T-cell (primary cell): ENCODE measurements at places on chromosomes 12 and 14.

GRCh38 chr12:89192429-89192828 is 159.9 kb downstream of the DUSP6 start:
- no peak for DNase-seq

DNA sequence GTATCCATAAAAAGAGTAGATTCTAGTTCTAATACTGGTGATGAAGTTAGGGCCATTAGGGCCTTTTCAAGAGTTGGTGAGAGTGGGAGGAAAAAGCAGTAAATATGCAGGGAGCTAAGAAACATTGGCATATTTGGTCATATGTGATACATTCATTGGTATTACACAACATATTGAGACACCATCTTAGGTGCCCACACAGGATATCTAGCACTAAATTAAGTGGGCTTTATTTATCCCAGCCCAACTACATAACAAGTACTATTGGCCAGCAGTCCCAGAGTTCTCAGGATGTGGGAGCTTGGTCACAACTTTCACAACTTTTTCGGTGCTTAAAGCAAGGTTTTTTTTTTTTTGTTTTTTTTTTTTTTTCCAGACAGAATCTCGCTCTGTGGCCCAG is 2.0 kb upstream of the ING4 start:
- DNase-seq = no peak

- DNase-seq = no peak
These were observed 8.1 kb upstream of the LIMA1 start for GRCh38 chr12:50291377-50291776.

DNA sequence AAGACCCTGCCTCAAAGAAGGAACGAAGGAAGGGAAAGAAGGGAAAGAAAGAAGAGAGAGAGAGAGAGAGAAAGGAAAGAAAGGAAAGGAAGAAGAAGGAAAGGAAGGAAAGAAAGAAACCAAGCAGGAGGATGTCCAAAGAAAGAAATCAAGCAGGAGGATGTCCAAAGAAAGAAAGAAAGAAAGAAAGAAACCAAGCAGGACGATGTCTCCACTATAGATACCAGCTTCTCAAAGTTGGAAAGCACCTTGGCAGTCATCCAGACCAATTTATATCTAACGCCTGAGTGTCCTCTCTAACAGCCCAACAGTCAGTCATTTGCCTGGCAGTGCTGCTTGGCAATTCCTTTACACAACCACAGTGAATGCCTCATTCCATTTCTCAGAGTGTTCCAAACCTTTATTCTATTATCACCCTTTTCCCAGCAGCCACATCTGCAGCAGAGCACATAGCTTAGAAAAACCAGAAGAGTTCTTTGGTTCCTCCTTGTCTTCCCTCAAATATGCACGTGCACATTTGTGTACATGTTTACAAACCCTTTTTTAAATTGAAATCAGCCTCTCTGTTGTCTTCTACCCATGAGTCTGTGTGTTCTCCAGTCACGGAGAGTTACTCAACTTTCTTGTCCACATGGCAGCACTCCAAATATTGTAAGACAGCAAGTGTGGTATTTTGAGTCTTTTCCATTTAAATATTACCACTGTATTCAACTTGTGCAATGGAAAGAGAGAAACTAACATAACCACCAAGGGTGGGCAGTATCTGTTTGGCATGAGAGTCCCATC is 138.4 kb downstream of the STXBP6 start:
- DNase-seq = no peak

DNA sequence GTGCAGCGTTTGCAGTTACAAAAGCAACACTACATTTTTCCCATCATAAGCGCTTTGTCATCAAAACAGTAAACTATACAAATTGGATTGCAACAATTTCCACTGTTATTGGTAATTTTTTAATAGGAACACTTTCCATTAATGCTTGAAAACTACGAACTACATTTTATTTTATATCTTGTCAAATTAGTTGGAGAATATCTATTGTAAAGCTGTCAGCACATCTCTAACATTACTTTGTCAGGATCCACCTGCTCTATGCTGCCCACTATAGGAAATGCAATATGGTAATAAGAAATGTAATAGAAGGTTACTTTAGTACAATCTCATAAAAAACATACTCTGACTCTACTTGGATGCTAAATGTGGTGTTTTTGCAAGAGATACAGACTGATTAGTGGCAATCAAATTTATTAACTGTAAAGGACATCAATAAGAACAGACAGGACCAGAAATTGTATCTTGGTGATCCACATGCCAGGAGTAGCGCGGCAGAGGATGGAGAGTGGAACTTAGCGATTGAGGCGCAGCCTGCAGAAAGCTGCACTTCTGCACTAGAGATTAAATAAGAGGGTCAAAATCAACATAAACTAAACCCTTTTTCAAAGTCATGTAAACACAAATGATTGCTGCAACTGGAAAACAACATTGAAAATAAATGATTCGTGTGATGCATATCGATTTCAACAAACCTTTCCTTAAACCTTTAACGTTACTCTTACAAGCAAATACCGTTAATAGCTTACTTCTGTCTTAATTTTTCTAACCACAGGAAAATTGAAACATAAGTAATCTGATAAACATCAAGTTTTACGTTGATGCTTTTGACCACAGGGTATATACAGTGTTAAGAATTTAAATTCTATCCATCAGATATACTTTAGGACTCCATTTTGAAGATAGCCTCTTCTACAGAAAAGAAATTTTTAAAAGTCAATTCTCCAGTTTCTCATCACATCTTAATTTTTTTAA is 3.6 kb upstream of the ARID2 start:
- no peak for DNase-seq

DNA sequence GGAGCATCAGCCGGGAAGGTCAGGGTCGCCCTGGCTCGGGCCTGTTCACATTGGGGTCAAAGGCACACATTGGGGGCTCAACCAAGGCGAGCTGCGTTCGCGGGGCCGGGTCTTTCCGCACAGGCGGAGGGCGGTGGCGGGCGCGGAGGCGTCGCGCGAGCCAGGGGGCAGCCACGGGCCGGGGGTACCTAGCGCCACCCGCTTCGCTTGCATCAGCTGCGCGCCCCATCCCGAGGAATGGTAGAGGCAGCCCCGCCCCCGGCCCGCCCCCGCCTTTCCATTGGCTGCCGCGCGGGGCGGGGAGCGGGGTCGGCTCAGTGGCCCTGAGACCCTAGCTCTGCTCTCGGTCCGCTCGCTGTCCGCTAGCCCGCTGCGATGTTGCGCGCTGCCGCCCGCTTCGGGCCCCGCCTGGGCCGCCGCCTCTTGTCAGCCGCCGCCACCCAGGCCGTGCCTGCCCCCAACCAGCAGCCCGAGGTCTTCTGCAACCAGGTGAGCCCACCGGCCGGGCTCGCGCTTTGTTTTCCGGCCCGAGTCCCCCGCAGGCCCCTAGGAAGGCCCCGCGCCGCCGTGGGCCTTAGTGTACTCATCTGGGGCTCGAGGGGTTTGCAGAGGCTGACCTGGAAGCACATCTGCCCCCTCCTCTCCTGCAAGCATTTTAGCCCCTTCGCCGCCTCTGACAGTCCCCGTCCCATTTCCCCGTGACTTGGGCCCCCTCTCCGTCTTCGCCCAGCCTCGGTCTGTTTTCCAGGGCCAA is at the start of gene ALDH2:
Gene ALDH2, plus strand, starts transcription at position 326 of the 754 bp plus-strand sequence. Its CDS starts 50 bp downstream, at position 376.
- no peak for DNase-seq
